IPS DF 6.9 (cell line): ENCODE measurements at places on chromosomes 12 and 14.

DNA sequence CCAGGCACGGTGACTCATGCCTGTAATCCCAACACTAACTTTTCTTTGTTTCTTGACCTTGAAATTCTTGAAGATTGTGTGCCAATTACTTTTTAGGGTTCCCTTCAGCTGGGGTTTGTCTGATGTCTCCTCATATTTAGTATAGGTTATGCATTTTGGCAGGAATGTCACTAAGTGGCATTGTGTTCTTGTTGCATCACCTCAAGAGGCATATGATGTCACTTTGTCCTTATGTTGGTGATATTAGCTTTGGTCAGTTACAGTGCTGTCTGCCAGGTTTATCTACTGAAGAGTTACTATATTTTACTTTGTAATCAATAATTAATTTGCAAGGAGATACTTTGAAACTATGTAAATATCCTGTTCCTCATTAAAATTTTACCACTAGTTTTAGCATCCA is 61.0 kb upstream of the BTG1 start:
- no peak for DNase-seq

- no peak for DNase-seq
Observed at GRCh38 chr14:65976761-65977404, 509.3 kb upstream of the CCDC196 start.

DNA sequence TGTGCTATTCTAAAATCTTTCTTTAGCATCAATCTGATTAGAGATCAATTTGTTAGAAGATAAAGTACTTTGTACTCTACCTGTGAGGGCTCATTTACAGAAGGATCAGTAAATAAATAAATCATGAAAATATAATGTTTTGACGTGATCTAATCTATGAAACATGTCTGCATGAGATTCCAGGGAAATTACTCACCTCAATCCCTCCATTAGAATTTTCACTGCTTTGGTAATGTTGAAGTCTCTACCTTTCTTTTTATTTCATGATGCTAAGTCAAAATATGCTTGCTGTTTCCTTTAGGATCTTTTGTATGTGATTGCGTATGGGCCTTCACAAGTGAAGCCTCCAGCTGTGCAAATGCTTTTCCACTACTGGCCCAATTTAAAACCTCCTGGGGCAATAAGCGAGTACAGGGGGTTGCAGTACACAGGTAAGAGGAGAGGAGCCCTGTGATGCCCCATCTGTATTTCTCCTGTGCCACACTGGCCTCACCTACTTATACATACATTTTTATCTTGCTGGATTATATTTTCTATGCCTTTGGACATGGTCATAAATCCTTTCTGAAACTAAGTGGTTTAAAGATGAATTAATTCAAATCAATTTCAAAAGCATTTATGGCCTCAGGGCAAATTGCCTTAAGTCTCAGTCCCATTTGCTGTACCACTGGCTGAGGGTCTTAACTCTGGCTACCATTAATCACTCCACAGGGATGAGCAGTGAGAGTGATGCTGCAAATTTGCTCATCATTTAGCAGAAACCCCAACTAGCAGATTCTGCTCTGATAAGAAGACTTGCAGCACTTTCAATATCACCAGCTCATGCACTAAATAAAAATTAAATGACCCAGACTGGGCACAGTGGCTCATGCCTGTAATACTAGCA is 66.4 kb downstream of the UNC79 start:
- no peak for DNase-seq

DNA sequence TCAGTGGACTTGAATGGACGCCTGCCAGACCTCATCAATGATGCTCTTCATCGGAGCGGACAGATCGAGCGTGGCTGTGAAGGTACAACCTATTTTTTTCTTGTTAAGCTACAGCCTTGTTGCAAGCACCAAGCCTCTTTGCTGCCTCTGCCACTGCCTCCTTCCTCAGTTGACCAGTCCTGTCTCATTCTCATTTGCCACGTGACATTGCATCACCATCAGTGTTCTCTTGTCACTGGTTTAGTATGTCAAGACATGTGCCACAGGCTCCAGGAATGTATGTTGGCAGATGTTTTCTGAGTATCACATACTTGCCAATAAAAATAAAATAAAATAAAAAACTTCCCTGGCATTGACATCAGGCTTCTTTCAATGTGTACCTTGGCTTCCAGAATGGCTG is 798.1 kb downstream of the NRXN3 start:
- no peak for DNase-seq

GRCh38 chr14:65565948-65566347 is 153.4 kb downstream of the FUT8 start:
- DNase-seq, result no peak

- DNase-seq, result no peak
Observed at GRCh38 chr14:95759941-95760340, 46.0 kb upstream of the TCL1A start.
